NB4 (cell line): ENCODE measurements at places on chromosomes 5 and 9.

- DNase-seq = peak; percentile 85
Observed at GRCh38 chr5:126972062-126972895, 58.1 kb downstream of the MARCHF3 start.

DNA sequence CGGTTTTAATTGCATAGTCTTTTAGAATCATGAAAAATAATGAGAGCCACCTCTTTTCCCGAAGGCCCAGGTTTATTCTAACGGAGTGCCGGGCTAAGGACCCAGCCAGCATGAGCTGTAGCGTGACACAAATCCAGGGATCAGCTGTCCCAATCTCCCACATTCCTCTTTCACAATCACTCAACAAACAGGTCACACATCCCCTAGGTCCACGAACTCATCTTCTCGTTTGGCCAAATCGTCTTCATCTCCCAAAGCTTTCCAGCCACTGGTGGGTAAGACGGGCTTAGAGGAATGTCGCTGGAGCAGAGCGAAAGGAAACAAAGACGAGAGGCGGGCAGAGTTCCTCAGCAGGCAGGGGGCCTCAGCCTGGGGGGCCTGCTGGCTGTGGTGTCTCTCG lies 55.5 kb upstream of the GOLPH3 start:
- no peak for DNase-seq

DNA sequence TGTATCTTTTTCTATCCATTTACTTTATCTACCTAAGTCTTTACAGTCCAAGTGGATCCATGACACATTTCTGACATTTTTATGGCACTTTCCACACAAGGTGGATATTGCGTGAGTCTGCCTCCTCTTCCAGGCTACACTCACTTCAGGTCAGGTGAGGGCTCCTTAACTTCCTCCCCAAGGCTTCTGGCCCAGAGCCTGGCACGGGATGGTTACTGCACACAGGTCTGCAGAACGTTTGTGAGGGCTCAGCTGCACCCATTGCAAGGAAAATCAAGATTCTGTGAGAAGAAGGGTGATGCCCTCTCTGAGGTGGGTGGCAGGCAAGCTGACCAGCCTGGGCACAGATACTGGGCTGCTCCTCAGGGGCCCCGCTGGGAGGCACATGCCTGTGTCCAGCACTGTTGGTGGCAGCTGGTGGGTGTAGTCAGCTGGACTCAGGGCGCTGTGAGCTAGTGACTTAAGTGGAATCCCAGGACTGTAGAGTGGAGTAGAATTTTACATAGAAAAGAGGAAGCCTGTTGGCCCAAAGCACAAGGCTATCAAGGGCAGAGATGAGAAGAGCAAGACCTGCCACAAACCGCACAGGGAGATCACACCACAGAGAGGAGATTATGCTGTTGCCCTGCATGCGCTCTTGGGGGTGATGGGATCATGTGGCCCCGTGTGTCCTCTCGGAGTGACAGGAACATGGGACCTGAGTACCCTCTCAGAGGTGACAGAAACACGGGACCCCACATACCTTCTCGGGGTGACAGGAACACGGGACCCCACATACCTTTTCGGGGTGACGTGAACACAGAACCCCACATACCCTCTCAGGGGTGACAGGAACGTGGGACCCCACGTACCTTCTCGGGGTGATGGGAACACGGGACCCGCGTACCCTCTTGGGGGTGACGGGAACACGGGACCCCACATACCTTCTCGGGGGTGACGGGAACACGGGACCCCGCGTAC lies 21.3 kb downstream of the AHRR start:
- peak; percentile 73 for DNase-seq

GRCh38 chr9:124011460-124012301 lies at the start of gene LHX2:
Gene LHX2, plus strand, starts transcription at chr9:124011768. Its CDS starts 581 bp downstream, at chr9:124012349.
- peak; percentile 80 for DNase-seq
